ENCODE measurements at places on chromosomes 1 and 21.

- DNase-seq = no peak
These were observed 18.0 kb downstream of the BMP8A start for GRCh38 chr1:39509360-39510009.

GRCh38 chr1:177783051-177783450 is 186.8 kb downstream of the SEC16B start:
- no peak for DNase-seq

- no peak for DNase-seq
These were observed 160.5 kb downstream of the TBX15 start for GRCh38 chr1:118827636-118828035.

GRCh38 chr1:174358786-174359453 is 88.8 kb upstream of the GPR52 start:
- no peak for DNase-seq

DNA sequence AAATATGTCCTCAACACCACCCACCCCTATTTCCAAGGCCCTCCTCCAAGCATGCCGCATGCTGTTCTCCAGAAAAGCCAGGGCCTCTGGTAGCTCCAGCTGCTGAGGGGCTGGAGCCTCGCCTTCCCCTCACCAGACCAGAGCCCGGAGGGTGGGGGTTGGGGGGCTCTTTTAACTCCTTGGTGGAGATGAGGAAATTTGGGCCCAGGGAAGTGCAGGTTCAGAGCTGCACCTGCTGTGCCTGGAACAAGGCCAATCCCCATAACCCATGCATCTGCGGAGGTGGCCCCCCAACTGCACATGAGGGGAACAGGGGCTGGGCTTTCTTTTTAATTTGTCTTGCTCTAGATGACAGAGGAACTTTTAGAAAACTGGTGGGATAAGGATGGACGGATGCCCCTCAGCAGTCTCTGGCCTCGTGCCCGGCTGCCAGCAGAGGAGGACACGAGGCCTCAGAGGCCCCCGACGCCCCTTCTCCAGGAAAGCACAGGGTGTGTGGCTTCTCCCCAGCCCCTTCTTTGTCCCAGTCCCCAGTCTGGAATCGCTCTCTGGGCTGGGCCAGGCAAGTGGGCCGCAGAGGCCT is 550 bp upstream of the SELENON start:
- no peak for DNase-seq

GRCh38 chr1:89201106-89201794 is 2.5 kb upstream of the GBP4 start:
- no peak for DNase-seq

GRCh38 chr1:180524915-180525714 is 22.7 kb upstream of the ACBD6 start:
- DNase-seq = no peak

Data from iPS DF 6.9 (cell line).